ENCODE measurements at places on chromosomes 6 and 20. TPM values are rescaled to one million over a fixed set of nuclear protein-coding genes. Genes with fewer than 3 reads are reported as not detected.

Gene RBPJL
- total RNA-seq = not detected

Gene MPC1
- 24.6 TPM for total RNA-seq

Gene ECI2
- 293 TPM for total RNA-seq

Gene BFSP1
- total RNA-seq = 3.6 TPM

Gene ARG1
- not detected for total RNA-seq

Gene MRPS26
- 30.6 TPM for total RNA-seq

Gene GDAP1L1
- not detected for total RNA-seq

Gene DLL1
- under 0.01 TPM for total RNA-seq

Gene RFX6
- not detected for total RNA-seq

Gene TMC2
- total RNA-seq = not detected

Gene BANF2
- not detected for total RNA-seq

Gene TNFRSF6B
- 95.5 TPM for total RNA-seq
